ENCODE measurements at places on chromosomes 11 and 22.

- no peak for DNase-seq
Observed at GRCh38 chr11:132312701-132313111, 942.3 kb downstream of the NTM start.

GRCh38 chr11:67438158-67438902, 848 bp upstream of the PTPRCAP start:
- no peak for DNase-seq

DNA sequence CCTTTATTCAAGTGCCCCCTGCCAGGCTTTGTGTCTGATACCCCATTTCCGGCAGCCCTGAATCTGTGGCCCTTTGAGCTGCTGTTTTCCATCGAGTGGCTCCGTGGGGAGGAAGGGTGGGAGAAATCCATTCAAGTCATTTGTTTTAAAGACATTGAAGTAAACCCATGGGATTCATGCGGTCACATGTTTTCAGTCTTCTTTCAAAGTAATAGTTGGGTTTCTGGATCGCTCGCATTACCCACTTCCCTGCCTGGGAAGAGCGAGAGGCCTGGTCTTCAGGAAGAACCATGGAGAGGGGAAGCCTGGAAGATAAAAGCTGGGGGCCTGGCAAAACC, 14.4 kb downstream of the DAGLA start:
- no peak for DNase-seq

DNA sequence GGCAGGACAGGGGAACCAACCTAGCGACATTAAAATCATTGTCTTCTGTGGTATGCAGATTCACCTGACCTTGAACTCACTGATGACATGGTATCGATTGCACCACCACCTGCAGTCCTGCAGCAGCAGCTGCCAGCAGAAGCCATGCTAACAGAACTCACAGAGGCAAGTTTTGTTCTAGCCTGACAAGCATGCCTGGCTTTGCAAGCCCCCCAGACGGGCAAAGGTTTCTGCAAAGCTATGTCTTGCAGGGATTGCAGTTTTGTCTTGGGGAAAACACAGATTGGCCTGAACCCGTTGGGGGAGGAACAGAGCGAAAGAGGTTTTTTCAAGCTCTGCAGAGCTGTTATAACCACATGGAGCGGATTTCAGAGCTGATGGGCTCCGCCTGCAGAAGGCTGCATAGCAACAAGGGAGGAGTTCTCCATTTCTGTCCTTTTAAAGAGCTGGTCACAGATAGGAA, 221.0 kb downstream of the HIPK3 start:
- no peak for DNase-seq

GRCh38 chr11:113283881-113284280, 30.5 kb upstream of the TTC12 start:
- no peak for DNase-seq

DNA sequence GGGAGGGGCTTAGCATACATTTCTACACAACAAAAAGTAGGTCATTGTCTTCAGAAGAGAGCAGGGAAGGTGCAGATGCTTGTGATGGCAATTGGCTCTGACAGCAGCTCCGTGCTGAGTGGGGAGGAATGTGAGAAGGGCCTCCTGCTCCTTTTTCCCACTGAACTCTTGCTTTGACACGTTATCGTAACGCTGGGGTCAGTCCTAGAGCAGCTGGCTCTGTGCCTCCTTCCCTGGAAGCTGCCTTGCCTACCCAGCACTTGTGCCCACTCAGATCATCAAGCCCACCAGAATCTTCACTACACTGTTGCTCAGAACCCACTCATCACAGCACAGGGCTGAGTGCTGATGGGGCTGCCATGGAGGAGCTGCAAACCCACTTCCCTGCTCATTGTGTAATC, 14.9 kb upstream of the NAV2 start:
- DNase-seq, result no peak
